ENCODE measurements at places on chromosomes 1 and 21.

GRCh38 chr21:33870768-33871167 lies 44.8 kb downstream of the ATP5PO start:
- DNase-seq, result no peak

GRCh38 chr1:93999840-94000415 lies 90.7 kb upstream of the GCLM start:
- DNase-seq, result no peak

DNA sequence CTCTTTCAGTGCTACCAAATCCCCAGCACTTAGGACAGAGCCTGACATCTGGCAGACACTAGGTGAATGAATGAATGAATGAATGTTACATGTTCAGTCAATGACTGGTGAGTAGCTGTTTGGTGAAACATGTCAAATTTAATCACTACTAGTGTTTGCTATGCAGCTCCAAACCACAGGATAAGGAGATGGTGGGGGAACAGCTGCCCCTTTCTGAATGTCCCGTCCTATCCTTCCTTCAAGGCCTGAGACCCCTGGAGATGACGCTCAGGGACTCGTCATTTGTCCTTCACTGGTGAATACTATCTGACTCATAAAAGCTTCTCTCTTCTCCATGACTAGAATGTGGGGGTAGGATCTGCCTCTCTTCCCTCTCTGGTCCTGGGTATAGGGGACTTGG lies 175.4 kb downstream of the HIVEP3 start:
- no peak for DNase-seq

DNA sequence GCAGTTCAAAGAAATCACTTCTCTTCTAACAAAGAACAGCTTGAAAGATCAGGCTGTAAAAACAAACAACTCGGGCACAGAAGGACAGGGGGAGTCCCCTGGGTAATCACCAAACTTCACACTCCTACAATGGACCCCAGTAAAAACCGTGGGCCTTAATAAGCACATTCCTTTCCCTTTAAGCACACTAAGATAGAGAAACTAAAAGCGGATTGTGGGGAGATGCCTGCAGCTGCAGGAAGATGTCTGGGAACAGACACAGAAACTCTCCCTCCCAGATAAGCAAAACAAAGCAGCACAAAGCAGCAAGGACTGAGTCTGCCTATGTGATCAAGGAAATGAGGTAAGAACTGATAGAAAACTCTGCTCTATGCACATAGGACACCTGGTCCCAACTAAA lies 37.6 kb upstream of the CTBS start:
- DNase-seq, result no peak

- no peak for DNase-seq
Observed at GRCh38 chr1:220241072-220241663, 31.1 kb downstream of the RAB3GAP2 start.

DNA sequence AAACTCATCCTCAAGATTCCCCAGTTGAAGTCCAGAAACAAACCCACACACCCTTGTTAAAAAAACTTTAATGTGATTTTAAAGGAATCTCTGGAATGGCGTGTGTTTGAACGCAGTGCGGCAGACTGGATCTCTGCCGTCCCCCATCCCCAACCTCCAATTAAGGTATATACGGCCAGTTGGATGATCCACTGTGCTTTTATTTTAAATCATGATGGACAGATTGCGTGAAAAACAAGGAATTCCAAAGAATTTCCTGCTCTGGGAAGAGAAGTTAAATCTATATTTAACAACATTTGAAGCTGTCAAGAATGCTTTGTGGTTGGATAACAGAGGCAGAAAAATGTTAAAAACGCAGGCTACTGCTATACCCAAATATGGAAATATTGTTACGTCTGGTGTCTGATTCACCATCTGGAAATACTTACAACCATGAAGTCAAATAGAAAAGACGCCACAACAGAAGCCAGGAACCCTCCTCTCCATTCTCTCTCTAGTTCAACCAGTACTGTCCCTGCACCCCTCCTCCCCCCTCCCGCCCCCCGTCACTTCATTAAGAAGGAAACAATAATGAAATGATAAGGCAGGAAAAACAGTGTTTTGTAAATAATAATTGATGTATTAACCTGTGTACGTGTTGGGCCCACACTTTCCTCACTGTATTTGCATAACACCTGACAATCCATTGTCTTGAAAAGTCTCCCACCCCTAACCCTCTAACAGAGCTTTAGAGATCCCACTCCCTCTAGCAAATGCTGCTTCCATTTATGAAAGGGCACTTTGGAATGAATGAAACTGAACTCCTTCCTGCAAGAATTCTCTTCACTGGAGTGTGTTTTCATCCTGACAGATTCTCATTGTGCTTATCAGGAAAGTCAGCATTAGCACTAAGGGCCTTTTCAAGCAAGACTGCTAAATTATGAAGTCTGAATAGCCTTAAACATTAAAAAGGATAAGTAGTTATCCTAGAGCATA lies 2.0 kb upstream of the CCN1 start:
- no peak for DNase-seq

Data from D341Med (cell line).